Gastrocnemius medialis (tissue), 4 donors: ENCODE measurements at places on chromosomes 5 and 9. TPM values are rescaled to one million over a fixed set of nuclear protein-coding genes. Genes with fewer than 3 reads are reported as not detected.

Gene RNF208
- total RNA-seq: 1.1 TPM

Gene ECM2
- 4.9 TPM for total RNA-seq

DNA sequence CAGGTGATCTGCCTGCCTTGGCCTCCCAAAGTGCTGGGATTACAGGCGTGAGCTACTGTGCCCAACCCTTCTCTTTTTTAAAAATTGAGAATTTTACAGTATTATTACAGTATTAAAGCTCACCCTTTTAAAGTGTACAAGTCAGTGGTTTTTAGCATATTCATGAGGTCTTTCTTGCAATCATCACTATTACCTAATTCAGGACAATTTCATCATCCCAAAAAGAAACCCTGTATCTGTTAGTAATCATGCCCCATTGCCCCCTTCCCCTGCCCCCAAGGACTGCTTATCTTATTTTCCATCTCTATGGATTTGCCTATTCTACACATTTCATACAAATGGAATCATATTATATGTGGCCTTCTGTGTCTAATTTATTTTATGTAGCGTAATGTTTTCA is 22.6 kb upstream of the MEGF9 start:
- no peaks in the 10 kb centered on the region for H3K27me3 ChIP-seq
- no peak overlapping the region for H3K4me3 ChIP-seq
- no peak overlapping the region for H3K27ac ChIP-seq
- no peak for DNase-seq
- H3K4me1 ChIP-seq: no peaks in the 10 kb centered on the region

DNA sequence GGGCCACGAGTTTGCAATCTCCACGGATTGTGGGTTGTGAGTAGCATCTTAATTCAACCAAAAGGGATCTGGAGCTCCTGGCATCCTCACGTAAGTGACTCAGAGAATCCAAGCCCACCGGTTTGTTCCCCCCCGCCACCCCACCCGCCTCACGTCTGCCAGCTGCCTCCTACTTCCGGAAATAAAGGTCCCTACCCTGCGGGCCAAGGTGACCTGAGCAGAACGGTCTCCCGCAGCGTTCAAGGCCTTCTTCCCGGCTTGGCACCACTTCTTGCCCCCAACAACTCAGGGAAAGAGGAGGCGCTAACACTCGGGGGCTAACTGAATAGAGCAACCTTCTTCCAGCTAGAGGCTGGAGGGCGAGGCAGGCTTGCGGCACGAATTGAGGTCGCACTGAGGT is 8.8 kb upstream of the GPRIN1 start:
- no peaks in the 10 kb centered on the region for H3K36me3 ChIP-seq
- no peak overlapping the region for H3K4me3 ChIP-seq
- H3K4me1 ChIP-seq: peaks cover 27% of the 10 kb centered on the region
- no peak for DNase-seq
- no peak overlapping the region for H3K27ac ChIP-seq
- peaks cover 22% of the 10 kb centered on the region for H3K27me3 ChIP-seq

DNA sequence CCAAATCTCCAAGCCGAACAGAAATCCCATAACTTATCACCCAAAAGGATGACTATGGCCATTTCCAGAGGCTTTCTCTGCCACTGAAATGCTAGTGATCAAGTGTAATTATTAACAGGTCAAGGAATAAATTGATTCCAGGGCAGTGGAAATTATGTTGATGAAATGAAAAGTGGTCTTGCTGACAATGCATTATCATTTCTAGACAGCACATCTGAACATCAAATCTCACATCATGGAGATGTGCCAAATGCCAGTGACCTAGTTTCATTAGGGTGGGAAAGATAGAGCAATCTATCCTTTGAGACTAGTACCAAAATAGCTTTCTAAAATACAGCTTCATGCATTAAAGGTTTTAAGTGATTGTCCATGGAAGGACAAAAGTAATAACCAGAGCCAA is 86.1 kb downstream of the AUH start:
- DNase-seq: no peak
- no peak overlapping the region for H3K4me3 ChIP-seq
- H3K36me3 ChIP-seq: no peaks in the 10 kb centered on the region
- no peak overlapping the region for H3K27ac ChIP-seq
- H3K27me3 ChIP-seq: no peaks in the 10 kb centered on the region
